Stimulated activated CD4-positive, alpha-beta T cell treated with anti-CD3 and anti-CD28 coated beads, Interleukin-15, amount 100 ng/mL, for 24 hours (primary cell): ENCODE measurements at places on chromosomes 7 and 10.

- no peak for DNase-seq
These were observed 78.1 kb upstream of the IMMP2L start for GRCh38 chr7:111640416-111640815.

- DNase-seq, result no peak
These were observed 293.5 kb upstream of the AKR1E2 start for GRCh38 chr10:4532467-4532866.

DNA sequence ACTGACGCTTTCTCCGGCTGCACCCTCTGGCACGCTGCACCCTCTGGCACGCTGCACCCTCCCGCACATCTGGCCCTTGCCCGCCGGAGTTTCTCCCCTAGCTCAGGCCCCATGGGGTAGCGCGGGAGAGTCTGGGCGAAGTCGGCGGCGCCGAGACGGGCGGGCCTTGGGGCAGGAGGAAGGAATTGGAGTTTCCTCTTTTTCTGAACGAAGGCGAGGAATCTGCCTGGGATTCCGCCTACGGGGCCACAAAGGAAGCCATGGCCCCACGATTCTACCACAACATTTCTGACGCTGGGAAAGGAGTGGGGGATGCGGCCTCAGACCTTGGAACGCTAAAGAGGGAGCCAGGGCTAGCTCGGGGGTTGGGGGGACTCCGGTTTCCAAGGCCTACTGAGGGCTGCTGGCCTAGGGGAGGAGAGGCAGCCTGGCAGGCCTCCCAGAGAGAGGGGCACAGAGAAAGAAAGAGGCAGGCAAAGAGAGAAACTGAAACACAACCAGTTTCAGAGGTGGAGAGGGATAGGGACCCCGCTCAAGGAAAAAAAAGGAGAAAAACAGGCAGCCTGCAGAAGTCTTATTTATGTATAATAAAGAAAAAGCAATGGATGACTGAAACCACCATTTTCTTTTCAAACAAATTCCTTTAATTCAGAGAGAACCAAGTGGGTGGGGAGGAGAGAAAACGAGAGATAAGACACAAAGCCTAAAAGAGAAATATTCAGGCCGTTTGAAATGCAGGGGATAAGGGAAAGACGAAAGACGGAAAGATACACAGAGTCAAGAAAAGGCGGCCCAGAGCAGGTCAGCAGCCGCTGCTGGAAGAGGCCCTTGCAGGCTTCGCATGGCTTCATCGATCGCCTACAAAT is 4.3 kb downstream of the TLX1 start:
- peak; percentile 17 for DNase-seq

DNA sequence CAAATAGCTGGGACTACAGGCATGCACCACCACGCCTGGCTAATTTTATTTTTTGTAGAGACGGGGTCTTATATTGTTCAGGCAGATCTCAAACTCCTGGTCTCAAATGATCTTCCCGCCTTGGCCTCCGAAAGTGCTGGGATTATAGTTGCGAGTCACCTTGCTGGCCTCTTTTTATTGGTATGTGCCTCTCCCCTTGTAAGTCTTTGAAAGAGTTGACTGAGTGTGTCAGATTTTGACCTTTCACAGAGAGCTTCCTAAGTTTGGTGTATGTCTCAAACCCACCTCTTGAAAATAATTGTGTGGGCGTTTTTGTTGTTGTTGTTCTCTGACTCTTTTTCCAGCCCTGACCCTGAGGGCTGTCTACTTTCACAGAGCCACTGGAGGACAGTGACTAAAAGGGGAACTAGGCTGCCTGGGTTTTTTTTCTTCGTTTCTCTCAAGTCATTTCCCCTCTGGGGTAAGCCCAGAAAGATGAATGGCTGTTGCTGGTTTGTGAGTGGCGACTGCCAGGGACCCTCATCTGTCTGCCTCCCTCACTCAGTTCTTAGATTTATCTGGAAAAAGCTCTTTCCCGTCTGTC is 262.8 kb downstream of the ZEB1 start:
- DNase-seq, result no peak

DNA sequence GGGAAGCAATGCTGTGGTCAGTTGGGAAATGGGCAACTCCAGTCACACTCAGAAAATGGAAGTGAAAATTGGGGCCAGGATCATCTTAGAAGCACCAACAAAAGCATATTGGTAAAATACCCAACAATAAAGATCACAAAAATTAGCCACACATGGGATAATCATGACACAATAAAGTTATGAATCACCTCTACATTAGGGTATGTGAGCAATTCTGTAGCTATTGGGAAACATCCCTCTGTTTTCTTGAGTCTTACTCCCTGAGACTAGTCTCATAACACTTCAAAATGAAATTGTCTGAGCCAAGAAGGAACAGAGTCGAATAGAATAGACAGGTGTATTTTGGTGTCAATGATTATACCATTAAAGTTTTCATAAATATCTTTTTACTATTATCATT is 178.3 kb downstream of the DYNC1I1 start:
- no peak for DNase-seq

GRCh38 chr10:84846658-84847316 is 518.4 kb downstream of the CCSER2 start:
- DNase-seq, result no peak

DNA sequence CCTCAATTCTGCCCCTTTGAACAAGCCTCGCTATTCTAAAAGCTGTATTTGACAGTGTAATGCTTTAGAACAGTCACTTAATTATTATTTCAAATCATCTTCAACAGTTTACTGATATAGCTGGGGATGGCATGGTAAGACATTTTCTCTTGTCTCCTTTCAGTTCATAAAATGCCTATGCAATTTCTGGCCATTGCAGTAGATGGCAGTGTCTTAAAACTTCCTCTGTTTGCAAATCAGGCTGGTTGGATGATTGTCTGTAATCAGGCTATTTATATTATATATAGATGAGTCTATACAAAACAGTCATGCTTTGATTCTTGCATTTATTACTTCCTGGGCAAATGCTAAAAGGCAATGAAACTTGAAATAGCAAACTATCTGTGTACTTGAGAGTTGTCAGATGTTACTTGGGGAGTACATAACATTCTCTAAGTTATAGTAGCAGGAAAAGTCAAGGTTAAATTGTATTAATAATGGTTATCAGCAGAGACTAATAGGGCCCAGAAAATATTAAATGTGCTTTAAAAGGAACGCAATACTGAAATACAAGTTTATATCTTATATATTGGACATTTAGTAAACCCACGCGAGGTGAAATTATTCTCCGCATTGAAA is 55.5 kb upstream of the LHFPL3 start:
- no peak for DNase-seq

- DNase-seq, result peak; percentile 37
These were observed 202.6 kb upstream of the FOXK1 start for GRCh38 chr7:4479367-4480039.

DNA sequence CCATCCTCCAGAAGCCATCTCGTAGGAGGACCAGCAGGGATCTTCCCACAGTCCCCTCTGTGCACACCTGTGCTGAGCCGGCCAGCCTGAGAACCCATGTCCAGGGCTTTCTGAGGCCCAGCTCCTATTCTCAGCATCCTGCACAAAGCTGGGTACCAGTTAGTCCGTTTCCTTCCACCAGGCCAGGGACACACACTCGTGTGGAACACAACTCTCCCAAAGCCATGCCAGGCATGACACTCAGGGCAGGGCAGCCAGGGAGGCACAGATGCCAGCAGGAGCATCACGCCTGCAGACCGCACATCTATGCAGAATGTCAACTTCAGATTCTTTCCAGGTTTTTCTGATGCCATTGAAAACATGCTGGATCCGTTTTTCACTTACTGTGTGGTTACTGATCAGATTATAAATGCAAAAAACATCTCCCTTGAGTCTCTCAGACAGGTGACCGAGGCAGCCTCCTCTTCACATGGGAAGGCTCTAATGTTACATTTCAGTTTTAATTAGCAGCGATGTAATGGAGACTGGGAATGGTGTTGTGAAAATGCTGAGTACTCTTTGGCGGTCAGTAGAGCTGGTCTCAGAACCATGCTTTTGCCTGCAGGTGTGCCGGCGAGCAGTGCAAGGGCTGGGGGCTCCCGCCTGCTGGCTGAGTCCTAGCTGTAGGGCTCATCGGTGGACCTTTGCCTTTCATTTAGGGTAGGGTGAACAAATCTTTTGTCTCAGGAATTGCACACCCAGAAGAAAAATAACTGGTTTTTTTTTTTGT is 3.3 kb upstream of the SUN1 start:
- no peak for DNase-seq

- DNase-seq, result no peak
These were observed 24.4 kb downstream of the MRPS33 start for GRCh38 chr7:140990193-140990962.

GRCh38 chr7:46150721-46151120 is 229.6 kb upstream of the IGFBP3 start:
- DNase-seq, result no peak

DNA sequence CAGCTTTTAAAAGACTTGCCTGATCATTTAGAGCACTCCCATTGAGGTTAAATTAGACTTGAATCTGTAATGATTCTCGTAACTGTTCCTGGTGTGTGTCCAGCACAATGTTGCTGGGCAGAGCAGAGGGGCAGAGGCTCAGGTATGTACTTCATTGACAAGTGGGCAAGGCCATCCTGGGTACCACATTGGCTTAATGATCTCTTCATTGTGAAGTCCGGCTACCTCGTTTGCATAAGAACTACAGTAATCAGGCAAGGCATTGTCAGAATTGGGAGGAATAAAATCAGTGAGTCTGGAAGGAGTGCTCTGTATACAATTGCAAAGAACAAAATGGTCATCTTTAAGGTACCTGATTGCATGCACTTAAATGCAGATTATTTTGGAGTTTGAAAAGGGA is 6.1 kb downstream of the RPS24 start:
- no peak for DNase-seq

- DNase-seq, result peak; percentile 1
These were observed 382.5 kb upstream of the KIAA1217 start for GRCh38 chr10:23826421-23826820.

DNA sequence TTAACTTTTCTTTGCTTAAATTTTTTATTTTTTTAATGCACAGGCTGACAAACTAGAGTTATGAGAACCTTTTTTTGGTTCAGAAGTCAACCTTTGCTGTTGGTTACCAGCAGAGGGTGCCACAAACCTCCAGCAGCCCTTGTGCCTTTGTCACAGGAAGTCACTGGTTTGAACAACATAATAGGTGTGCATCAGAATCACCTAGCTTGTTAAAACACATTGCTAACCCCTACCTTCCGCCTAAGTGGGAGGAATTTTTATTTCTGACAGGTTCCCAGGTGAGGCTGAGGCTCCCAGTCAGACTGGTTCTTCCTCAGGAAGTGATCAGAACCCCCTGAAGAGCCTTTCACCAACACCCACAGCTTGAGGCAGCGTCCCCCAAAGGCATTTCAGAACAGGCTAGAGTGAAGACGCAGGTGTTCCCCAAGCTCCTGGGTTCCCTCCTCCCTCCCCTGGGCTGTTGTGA is 22.6 kb upstream of the VDAC2 start:
- peak; percentile 68 for DNase-seq

- no peak for DNase-seq
These were observed 56.0 kb upstream of the COMTD1 start for GRCh38 chr10:75291805-75292204.

- no peak for DNase-seq
These were observed 39.5 kb downstream of the ZNF117 start for GRCh38 chr7:64951250-64951848.

- no peak for DNase-seq
These were observed 27.9 kb downstream of the ADCYAP1R1 start for GRCh38 chr7:31079824-31080511.

GRCh38 chr7:2019711-2020511 is 212.8 kb downstream of the MAD1L1 start:
- DNase-seq, result peak; percentile 52

DNA sequence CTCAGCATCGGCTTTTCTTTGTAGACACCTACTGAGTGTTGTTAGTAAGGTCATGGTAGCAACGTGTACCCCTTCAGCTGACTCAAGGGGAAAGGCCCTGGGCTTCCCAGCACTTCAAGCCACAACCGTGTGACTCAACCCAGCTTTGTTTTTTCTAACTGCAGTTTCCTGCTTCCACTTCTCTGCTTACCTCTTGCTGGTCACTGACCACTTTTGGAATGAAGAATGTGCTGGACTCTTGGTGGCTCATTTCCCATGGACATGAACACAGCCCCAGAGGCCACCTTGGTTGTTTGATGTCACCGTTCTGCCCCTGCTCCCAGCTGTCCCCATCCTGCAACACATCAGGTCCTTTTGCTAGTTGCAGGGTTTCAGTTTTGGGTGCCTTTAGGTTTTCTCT is 69.5 kb upstream of the ZNF438 start:
- DNase-seq, result peak; percentile 81

DNA sequence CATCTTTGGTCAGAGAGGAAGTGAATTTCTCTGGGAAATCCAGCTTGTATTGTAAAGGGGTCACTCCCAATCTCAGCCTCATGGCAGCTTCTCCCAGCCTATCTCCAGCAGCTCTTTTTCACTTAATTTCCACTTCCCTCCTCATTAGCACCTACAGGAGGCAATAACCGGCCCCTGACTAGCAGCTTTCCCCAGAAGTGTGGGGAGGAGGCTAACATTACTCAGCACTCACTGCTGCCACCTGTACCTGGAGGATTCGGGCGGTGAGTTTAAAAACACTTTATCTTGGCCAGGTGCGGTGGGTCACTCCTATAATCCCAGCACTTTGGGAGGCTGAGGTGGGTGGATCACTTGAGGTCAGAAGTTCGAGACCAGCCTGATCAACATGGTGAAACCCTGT is 3.8 kb downstream of the NODAL start:
- no peak for DNase-seq

- no peak for DNase-seq
These were observed 2.0 kb downstream of the STAMBPL1 start for GRCh38 chr10:88881922-88882645.

DNA sequence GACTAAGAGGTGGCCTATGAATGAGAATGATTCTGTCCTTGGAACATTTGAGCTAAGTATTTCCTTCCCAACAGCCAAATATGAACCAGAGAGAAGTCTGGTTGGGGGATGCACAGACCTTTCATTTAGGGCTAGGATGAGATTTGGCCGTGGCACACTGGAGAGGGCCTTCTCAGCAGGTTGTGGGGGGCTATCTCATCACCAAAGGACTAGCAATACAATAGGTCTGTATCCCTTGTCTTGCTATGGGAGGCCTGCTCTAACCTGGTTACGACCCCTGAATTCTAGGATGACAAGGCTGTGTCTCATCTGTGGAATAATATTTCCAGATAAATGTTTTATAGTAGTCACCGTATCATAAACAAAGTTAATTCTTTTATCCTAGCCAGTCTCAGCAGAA is 133.0 kb downstream of the CHRM2 start:
- DNase-seq, result no peak

GRCh38 chr7:137454767-137455166 is 111.2 kb upstream of the PTN start:
- DNase-seq, result no peak

DNA sequence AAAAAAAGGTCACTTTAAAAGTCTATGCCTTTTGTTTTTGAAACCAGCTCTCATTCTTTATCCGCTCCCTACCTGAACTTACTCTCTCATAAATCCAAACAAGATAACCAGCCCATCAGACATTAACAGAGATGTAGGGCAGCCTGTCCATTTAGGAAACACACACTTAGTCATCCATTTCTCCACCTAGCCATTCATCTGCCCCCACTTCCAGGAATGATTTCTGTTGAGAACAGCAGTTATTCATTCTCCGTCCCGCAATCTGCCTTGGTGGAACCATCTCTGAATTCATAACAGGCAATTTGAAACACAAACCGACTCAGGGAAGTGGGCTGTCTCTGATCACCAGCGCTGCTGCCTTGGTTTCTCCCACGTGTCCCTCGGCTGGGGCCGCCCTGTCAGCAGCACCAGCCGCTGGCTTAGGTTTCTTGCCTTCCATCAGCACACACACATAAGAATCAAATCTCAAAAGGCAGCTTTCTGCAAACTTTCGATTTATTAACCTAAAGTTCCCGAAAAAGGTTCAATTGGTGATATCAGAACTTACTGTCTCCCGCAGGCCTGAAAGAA is 528.2 kb upstream of the NRP1 start:
- DNase-seq, result no peak
